ENCODE measurements at places on chromosomes 6 and 20.

DNA sequence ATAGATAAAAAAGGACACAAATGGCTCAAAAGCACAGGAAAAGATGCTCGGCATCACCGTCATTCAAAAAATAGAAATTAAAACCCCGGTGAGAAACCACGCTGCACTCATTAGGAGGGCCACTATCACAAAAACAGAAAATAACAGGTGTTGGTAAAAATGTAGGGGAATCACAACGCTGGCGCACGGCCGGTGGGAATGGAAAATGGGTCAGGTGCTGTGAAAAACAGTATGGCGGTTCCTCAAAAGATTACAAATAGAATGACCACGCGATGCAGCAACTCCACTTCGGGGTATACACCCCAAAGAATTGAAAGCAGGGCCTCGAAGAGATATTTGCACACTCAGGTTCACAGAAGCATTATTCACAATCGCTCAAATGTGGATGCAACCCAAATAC is 28.3 kb downstream of the NPEPL1 start:
- no peak for DNase-seq

- DNase-seq: no peak
Measured at GRCh38 chr6:22372922-22373321, 76.1 kb upstream of the PRL start.

- no peak for DNase-seq
Measured at GRCh38 chr6:158068156-158068892, 86.7 kb downstream of the SYNJ2 start.

DNA sequence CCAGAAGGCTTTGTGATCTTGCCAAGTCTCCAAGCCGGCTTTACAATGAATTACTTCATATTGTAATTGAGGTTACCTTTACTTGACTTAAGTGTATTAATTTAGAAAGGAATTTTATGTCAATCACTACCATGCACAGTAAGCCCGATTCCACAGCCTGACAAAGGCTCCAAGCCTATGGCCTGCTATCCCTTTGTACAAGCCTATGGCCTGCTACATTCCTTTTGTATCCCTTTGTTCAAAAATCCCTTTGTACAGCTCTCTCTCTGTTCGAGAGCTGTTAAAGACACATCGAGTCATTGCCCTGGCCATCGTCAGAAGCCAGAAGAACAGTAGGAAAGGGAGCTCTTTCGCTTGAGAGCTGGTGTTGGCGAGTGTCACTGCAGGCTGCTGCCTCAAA is 2.7 kb upstream of the EDN3 start:
- no peak for DNase-seq

DNA sequence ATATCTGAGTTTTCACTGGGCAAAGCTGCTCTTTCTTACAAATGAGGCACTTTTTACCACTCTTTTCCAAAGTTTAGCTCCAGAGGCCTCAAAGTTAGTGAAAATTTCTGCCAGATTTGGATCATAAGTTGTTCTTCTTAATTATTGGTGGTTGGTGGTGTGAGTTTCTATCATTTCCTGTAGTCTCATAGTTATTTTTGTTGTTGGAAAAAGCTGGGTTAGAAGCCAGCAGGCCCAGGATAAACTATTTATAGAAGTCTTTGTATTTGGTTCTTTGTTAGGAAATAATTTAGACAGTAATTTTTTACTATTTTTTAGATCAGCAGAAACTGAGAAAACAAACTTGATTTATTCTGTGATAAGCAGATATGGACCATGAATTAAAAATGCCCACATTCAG is 10.6 kb downstream of the PFDN4 start:
- DNase-seq: no peak
